AG04449 (cell line): ENCODE measurements at places on chromosomes 7 and 10.
A peak's percentile ranks its signal among the peaks of the same experiment; 100 is the strongest.

DNA sequence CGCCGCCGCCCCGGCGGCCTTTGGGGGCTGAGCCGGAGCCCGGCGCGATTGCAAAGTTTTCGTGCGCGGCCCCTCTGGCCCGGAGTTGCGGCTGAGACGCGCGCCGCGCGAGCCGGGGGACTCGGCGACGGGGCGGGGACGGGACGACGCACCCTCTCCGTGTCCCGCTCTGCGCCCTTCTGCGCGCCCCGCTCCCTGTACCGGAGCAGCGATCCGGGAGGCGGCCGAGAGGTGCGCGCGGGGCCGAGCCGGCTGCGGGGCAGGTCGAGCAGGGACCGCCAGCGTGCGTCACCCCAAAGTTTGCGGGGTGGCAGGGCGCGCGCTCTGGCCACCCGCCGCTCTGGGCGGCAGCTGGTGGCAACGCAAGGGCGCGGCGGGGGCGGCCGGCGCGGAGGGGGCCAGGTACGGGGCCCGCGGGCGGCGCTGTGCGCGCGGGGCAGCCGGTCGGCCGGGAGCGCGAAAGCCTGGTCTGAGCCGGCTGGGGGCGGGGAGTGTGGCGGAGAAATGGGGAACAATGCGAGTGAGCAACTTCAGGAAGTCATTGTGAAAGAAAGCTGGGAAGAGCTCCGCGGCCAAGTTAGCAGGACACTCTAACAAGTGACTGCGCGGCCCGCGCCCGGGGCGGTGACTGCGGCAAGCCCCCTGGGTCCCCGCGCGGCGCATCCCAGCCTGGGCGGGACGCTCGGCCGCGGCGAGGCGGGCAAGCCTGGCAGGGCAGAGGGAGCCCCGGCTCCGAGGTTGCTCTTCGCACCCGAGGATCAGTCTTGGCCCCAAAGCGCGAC is at the start of gene IKZF1:
TSS of gene IKZF1 (plus strand) at position 588 of the 782 bp plus-strand sequence. CDS start 14,346 bp downstream, outside the sequence.
- DNase-seq = no peak

DNA sequence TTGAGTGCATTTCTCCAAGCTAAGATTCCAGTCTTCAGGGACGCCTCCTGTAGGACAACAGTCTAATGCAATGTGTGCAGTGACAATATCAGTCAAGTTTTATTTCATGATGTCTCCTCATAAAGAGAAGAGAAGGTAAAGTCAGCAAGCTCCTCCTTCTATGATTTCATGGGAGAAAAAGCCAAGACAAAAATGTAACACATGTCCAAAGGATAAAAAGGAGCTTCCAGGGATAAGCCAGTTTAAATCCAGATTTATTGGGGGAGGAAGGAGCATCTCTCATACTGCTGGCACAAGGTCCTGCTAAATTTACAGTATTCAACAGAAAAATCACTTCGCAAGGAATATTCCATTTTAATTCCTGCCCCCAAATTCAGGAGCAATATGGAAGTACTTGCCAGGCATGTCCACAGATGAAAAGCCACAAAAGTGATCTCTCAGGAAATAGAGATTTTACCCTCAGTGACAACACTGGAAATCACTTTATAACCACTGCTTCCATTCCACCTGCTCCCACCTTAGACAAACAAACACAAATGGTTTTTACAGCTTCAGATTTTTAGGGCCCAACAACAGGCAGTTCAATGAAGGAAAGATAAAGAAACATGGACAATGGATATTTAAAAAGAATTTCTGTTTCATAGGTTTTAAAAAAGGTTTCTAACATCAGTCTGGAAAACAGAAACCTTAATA is 677.5 kb upstream of the C7orf33 start:
- DNase-seq = no peak

DNA sequence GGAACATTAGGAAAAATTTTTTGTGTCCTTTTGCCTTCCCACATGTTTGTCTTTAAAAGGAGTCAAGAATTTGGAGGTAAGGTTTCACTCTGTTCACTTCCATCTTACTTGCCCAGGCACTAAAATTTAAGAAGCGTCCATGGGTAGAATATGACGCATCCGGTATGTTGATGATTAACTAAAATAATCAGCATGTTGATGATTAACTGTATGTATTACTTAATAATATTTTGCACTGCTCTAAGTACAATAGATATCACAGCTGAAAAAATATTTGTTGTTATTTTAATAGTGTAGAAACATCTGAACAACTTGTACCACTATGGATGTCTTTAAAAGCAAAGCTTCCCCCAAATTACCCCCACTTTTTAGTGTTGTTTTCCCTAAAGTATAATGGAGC is 11.5 kb downstream of the ANKRD22 start:
- no peak for DNase-seq

- no peak for DNase-seq
Measured at GRCh38 chr7:30594048-30594539, 584 bp upstream of the GARS1 start.

DNA sequence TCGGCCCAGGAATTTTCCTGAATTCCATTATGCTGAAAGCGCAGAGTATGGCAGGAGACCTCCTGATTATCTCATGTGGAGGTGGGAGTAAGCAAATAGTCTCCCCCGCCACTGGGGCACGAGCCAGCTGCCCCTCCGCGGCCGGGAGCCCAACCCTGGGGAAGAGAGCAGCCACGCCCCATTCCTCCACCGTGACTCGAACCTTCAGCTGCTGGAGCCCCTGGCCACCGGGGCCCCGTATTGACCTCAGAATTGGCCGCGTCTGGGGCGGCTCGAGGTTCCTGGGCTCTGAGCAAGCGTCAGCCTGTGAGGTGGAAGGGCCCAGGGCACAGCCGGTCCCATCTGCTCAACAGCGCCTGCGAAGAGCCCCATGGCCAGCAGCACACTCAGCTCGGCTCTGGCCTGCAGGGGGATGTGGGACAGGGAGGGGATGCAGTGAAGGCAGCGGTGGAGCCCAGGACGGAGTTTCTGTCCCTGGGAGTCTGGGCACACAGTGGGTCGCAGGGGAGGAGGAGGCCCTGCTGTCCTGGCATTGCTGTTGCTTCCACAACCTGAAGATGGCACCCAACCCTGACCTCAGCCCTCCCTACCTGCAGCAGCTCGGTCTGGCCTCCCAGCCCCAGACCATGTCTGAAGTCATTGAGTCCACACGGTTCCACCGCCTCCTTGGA is 97.8 kb downstream of the CHST15 start:
- DNase-seq = peak; percentile 62

DNA sequence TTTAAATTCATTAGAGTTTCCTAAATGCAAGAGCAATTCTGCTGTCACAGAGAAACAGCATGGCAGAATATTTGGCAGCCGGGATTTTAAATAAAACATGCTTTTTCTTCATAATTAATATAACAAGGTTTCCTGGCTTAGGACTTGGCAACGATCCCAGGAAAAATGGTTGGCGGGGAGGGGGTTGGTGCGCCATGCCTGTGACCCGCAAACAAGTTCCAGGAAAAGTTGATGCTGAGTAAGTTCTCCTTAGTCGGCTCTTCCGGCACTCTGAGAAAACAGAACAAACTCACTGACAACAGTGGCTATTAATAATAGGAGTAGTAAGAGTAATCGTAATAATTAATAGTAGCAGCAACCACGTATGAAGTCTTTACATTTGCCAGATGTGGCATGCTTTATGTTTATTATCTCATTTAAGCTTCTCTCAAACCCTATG is 4.6 kb downstream of the HABP2 start:
- no peak for DNase-seq

DNA sequence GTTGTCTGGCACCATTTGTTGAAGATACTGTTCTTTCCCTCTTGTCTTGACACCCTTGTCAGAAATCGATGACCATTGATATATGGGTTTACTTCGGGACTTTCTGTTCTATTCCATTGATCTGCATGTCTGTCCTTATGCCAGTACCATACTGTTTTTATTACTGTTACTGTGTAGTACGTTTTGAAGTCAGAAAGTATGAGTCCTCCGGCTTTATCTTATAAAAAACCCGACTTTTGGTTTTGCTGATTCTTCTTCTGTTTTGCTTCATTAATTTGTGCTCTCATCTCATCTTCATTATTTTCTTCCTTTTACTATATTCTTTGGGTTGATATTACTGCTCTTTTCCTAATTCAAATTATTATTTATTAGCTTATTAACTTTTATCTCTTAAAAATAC is 52.4 kb downstream of the MAPK8 start:
- no peak for DNase-seq

- no peak for DNase-seq
Measured at GRCh38 chr10:5645944-5646617, 20.3 kb downstream of the ASB13 start.

- DNase-seq = no peak
Measured at GRCh38 chr10:132021504-132022143, 39.9 kb upstream of the BNIP3 start.

- DNase-seq = no peak
Measured at GRCh38 chr10:122162671-122163173, 108.4 kb upstream of the BTBD16 start.

DNA sequence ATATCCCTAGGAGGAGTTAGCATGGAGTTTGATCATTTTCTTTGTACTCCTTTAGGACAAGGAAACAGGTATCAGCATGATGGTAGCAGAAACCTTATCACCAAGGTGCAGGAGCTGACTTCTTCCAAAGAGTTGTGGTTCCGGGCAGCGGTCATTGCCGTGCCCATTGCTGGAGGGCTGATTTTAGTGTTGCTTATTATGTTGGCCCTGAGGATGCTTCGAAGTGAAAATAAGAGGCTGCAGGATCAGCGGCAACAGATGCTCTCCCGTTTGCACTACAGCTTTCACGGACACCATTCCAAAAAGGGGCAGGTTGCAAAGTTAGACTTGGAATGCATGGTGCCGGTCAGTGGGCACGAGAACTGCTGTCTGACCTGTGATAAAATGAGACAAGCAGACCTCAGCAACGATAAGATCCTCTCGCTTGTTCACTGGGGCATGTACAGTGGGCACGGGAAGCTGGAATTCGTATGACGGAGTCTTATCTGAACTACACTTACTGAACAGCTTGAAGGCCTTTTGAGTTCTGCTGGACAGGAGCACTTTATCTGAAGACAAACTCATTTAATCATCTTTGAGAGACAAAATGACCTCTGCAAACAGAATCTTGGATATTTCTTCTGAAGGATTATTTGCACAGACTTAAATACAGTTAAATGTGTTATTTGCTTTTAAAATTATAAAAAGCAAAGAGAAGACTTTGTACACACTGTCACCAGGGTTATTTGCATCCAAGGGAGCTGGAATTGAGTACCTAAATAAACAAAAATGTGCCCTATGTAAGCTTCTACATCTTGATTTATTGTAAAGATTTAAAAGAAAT is 4.8 kb downstream of the BAMBI start:
- no peak for DNase-seq

DNA sequence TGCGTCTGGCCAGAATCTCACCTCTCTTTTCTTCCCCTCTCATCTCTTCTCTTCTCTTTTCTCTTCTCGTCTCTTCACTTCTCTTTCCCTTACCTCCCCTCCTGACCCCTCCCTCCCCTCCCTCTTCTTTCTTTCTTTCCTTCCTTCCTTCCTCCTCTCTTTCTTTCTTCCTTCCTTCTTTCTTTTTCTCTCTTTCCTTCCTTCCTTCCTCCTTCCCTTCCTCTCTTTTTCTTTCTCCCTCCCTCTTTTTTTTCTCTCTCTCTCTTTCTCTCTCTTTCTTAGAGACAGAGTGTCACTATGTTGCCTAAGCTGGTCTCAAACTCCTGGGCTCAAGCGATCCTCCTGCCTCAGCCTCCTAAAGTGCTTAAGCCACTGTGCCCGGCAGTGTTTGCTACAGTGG is 4.6 kb upstream of the GTF2IRD1 start:
- DNase-seq = no peak
